ENCODE measurements at places on chromosomes 6 and 20.
A peak's percentile ranks its signal among the peaks of the same experiment; 100 is the strongest.

- no peak for DNase-seq
Observed at GRCh38 chr20:46261456-46262253, 46.6 kb downstream of the CDH22 start.

- DNase-seq, result no peak
Observed at GRCh38 chr6:149169761-149170511, 147.6 kb upstream of the TAB2 start.

DNA sequence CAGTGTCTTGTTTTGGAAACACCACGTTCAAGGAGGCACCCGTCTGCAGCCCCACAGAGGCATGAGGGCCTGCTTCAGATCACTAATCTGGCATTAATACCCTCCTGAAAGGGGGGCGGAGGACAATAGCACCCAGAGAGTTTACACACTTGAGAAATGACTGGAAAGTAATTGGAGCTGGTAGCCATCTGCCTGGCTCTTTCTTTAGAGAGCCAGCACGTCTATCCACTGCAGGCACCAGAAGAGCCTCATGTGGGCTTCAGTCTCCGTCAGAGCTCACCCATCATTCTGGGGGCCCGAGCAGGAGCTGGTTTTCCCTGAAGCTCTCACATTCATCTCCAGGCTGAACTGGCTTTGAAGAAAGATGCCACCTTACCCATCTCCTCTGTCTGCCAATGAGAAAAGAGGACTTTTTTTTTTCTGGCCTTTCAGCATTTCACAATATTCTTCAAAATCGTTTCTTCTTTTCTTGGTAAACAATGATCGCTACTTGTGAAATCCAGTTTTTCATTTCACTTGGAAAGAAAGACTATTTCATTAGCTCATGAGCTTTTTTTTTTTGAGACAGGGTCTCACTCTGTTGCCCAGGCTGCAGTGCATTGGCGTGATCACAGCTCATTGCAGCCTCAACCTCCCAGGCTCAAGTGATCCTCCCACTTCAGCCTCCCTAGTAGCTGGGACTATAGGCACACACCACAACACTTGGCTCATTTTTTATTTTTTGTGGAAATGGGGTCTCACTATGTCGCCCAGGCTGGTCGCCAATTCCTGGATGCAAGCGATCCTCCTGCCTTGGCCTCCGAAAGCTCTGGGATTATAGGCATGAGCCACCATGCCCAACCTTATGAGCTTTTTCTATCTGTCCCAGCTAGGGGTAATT is 124.7 kb upstream of the ZNF217 start:
- no peak for DNase-seq

GRCh38 chr20:30811885-30812671 is 445.4 kb upstream of the DEFB115 start:
- no peak for DNase-seq

GRCh38 chr6:122484760-122485159 is 13.2 kb upstream of the SERINC1 start:
- no peak for DNase-seq

- no peak for DNase-seq
Observed at GRCh38 chr20:60869087-60869486, 383.0 kb upstream of the CDH4 start.

DNA sequence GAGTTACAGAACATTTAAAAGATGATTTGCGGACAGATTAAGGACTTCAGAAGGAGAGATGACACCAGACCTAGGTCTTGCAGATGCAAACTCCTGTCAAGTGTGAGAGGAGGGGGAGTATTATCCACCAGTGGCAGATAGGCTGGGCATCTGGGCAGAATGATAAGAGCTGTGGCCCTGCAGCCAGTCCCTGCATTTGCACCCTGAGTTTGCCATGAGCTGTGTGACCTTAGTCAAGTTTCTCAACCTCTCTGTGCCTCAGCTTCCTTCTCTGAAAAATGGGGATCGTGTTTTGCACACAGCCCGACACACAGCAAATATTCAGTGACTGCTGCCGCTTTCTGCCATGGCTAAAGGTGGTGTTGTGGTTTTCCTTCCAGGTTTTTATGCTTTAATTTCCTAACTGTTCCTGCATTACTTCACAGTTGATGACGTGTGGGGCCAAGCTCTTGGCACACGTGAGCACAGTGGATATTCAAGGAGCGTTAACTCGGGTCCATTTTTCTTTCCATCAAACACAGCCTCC is 516.2 kb downstream of the CDH26 start:
- no peak for DNase-seq

DNA sequence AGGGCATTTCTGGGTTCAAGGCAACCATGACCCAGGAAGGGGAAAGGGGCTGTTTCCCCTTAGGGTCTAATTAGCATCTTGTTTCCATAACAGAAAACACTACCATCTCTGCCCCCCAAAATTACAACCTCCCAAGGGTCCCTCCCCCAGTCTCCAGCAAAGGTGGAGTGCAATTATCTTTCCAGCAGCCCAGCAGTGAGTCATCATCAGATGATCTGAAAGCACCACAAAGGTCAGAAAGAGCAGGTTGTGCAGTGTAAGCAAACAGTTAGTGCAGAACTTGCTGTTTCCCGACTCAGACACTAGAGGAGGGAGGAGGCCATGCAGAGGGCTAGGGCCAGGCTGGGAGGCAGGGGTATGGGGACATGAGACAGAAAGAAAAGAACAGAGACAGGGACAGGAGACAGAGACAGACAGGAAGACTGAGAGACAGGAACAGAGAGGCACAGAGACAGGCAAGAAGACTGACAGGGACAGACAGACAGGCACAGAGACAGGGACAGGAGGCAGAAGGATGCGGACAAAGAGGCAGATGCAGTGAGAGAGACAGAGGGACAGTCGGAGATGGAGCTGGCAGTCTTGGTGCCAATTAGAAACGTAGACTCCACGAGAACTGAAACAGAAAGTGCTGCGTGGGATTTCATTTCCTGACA is 62.5 kb downstream of the PYGB start:
- peak; percentile 18 for DNase-seq

- DNase-seq, result no peak
Observed at GRCh38 chr20:50746138-50746940, 15.0 kb downstream of the PARD6B start.

- DNase-seq, result no peak
Observed at GRCh38 chr20:47568019-47568418, 66.3 kb downstream of the NCOA3 start.

GRCh38 chr20:57884956-57885355 is 175.1 kb upstream of the PMEPA1 start:
- DNase-seq, result no peak

DNA sequence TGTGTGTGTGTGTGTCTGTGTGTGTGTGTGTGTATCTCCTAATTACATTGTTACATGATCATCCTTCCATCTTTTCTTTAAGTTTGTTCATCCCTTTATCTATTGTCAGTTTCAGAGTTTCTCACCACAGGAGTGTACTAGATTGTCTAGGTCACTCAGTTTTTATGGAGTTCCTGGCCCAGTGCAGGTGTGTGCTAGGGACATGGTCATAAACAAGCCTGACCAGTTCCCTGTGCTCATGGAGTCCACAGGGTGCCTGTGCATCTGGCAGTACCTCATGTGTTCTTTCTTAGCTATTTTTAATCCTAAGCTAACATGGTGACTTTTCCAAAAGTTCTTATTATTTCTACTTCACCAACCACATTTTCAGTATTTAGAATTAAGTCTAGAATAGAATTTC is 43.9 kb downstream of the PHACTR2 start:
- no peak for DNase-seq

DNA sequence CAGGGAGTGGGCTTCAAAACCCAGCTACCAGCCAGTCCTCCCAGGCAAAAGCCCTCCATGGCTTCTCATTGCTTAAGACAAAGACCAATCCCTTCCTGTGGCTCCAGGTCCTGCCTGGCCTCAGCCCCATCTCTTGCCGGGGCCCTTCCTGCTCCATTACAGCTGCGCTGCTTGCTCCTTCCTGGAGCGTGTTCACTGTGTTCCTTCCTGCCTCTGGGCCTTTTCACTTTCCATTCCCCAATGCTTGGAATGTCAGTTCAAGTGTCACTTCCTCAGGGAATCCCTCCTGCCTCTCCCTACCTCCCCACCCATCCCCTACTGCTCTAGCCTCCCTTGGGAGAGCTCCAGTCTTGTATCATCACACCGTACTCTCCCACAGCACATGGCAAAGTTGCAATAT is 11.1 kb upstream of the ITPR3 start:
- DNase-seq, result no peak

DNA sequence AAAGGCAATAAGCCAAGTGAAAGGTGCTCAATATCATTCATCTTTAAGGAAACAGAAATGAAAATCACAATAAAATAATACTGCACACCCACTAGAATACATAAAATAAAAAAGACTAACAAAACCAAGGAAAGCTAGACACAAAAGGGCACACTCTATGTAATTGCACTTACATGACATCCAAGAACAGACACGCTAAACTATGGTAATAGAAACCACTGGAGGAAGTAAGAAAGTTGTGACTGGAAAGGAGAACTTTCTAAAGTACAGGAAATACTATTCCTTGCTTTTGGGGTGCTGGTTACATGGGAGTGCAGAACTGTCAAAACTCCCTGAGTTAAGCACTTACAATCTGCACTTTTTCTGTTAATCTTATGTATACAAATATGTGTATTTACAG is 253.7 kb upstream of the RUNX2 start:
- DNase-seq, result no peak

DNA sequence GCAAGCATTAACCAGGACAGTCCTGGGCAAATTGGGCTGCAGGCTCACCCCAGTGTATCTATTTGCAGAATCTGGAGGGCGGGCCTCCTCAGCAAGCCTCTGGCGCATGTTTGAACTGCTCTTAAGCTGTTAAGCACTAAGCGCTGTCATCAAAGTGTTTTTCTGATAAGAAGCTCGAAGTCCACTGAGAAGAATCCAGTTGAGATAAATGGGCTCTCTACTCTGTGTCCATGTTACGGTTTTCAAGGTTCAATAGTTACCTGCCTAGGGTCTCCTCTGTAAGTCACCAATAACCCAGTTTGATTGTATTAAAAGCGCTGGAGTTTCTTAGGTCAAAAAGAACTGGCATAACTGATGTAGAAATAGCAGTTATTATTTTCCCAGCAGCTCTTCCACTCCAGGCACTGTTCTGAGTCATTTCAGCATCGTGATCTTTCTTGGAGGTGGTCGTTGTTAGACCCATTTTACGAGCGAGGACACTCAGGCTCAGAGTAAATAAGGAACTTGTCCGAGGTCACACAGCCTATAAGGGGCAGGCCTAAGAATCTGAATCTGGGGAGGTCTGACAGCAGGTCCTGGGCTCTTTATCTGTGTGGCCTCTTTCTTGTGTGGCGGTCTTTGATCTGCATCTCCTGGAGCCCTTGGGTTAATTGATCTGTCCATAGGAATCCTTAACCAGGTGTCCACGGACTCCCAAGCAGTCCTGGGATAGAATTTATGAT is 207.4 kb upstream of the ZNF217 start:
- DNase-seq, result no peak

- no peak for DNase-seq
Observed at GRCh38 chr6:13515912-13516311, 28.5 kb upstream of the GFOD1 start.

- DNase-seq, result no peak
Observed at GRCh38 chr6:56357616-56358373, 110.4 kb upstream of the COL21A1 start.

GRCh38 chr6:41021832-41022231 is 17.2 kb downstream of the UNC5CL start:
- DNase-seq, result no peak

GRCh38 chr6:148112851-148113319 is 229.8 kb upstream of the SASH1 start:
- no peak for DNase-seq

GRCh38 chr20:58131151-58131550 is 97.3 kb downstream of the ANKRD60 start:
- DNase-seq, result no peak

GRCh38 chr6:33236328-33236727 is 28.0 kb downstream of the RING1 start:
- no peak for DNase-seq

- no peak for DNase-seq
Observed at GRCh38 chr6:39005774-39006173, 42.8 kb upstream of the GLP1R start.

GRCh38 chr6:150652848-150653613 is 53.3 kb downstream of the PLEKHG1 start:
- no peak for DNase-seq

DNA sequence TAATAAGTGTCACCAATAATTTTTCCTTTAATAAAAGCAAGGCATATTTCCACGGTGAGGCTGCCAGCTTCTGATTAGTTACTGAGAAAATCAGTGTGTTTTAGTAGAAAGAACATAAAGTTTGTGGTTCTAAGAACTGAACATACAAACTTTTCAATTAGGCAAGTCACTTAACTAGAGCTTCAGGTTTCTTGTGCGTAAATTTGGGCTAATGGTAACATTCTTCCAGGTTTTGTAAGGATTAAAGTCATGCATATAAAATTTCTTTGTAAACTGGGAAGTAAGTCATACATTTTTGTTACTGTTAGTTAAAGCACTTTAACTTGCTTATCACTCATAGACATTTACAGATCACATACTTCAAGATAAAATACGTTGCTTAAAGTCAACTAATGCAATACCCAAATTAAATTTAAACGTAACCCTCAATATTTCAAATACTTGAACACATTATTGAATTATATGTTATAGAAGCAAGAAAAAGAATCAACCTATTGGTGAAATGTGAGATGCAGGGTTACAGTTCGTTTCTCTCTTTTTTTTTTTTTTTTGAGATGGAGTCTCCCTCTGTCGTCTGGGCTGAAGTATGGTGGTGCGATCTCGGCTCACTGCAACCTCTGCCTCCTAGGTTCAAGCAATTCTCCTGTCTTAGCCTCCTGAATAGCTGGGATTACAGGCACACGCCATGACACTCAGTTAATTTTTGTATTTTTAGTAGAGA is 327.3 kb upstream of the NOX3 start:
- DNase-seq, result no peak

GRCh38 chr6:109301418-109301817 is 80.8 kb downstream of the CD164 start:
- DNase-seq, result no peak

GRCh38 chr6:8207191-8207868 is 105.0 kb upstream of the EEF1E1 start:
- DNase-seq, result no peak

Measured in activated CD8-positive, alpha-beta memory T cell treated with anti-CD3 and anti-CD28 coated beads for 4 hours (primary cell).